T-helper 2 cell treated with Interferon-gamma antibody and Interleukin-4, amounts not matched to agents 5 μg/mL and 100 μg/mL, for 36 hours (primary cell): ENCODE measurements at places on chromosomes 5 and 9.

- DNase-seq: peak; percentile 59
These were observed 6.7 kb downstream of the NRARP start for GRCh38 chr9:137295238-137295811.

DNA sequence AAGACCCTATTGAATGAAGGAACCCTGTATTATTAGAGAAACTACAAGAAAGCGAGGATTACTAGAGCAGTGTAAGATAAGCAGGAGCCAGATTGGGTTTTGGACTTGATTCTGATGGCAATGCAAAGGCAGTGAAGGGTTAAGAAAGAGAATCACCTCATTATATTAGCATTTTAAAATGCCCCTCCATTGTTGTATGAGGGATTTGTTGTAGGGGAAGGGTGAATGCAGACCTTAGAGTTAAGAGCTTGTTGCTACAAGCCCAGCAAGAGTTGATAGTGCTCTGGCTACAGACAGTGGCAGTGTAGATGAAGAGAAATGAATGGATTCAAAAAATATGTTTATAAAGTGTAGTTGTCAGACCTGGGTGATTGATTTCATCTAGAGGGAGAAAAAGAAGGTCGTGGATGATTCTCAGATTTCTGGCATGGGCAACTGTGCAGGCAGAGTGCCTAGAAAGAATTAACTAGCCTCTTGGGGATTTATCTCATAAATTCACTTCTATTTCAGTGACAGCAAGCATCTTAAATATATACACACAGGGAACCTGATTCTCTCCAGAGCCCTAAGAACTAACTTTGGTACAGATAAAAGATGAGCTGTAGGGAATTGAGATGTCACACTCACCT, 344.8 kb downstream of the ARRDC3 start:
- DNase-seq: no peak

DNA sequence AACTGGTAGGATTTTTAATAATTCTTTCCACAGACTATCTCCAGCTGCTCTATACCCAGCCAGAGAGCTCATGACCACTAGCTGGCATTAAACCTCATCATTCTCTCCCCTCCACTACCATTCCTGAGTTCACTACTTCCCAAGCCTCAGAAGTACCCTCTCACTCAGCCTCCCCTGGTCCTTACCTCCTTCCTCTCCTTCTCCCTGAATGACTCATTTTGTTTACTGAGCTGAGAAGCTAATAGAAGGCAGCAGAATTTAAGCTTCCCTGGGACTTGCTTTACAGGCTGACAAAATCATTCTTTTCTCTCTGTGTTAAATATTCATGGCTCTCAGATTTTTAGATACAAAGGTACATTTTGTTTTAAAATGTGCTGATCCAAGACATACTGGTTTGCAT, 305.4 kb downstream of the TLR4 start:
- DNase-seq: no peak

- DNase-seq: no peak
These were observed 40.6 kb upstream of the OLFM1 start for GRCh38 chr9:135046739-135047350.

- DNase-seq: no peak
These were observed 317.1 kb downstream of the MAT2B start for GRCh38 chr5:163822548-163822947.

DNA sequence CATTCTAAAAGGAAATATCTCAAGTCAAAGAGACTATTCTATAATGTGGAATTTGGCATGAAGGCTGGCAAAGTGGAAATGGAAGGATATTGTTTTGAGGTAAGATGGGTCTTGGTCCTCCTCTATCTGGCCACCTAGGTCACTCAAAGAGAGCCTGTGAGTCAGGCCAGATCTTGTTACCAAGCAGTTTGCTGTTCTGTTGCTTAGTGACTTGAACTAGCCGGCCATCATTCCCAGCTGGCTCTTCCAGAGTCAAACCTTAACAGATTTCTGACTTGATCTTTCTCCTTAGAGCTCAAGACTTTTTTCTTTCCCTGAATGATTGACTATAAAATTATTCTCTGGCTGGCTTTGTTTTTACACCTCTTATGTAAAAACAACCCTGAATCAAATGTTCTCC, 136.1 kb downstream of the PDE4D start:
- no peak for DNase-seq

DNA sequence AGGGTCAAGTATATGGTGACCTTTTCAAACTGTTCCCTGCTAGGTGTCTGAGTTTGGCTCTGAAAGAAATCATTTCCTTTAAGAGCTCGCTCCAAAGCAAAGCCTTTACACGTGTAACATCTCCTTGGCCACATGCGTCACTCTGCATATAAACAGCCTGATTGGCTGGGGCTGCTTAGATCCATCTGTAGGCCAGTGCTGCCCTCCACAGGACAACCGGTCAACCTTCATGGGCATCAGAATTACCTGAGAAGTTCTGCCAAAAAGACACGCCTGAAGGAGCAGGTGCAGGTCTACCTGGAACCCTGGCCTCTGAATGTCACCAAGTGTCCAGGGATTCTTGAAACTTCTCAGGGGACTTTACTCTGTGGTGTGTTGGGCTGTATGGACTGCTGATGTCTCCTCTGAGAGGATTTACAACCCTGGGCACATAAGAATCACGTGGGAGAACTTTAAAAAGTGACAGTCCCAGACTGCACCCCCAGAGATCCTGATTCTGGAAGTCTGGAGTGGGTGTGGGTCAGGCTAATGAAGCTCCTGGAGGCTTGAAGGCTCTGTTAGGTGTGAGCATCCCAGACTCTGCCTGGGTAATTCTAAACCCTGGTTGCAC, 497.6 kb downstream of the GADD45G start:
- peak; percentile 77 for DNase-seq

DNA sequence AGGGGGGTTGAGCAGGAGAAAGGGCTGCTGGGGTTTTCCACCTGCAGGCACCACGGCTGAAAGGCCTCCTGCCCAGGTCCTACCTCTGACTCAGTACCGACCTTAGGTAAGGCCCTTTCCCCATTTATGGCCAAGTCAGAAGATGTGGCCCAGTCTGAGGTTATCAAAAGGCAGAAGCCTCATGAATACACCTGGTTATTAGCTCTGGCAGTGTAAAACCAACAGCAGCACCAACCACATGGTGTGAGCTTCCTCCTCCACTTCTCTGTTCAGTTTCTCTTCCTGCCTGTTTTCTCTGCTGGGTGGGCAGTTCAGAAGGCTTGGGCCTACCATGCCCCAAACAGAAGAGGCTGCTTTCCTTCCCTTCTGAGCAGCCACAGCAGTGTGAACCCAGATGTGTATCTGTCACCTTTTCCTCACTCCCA, 86.9 kb downstream of the UGCG start:
- DNase-seq: no peak

- DNase-seq: no peak
These were observed 45.3 kb downstream of the INSYN2B start for GRCh38 chr5:169934990-169935389.

- no peak for DNase-seq
These were observed 1556.5 kb upstream of the C9orf72 start for GRCh38 chr9:29129763-29130162.

DNA sequence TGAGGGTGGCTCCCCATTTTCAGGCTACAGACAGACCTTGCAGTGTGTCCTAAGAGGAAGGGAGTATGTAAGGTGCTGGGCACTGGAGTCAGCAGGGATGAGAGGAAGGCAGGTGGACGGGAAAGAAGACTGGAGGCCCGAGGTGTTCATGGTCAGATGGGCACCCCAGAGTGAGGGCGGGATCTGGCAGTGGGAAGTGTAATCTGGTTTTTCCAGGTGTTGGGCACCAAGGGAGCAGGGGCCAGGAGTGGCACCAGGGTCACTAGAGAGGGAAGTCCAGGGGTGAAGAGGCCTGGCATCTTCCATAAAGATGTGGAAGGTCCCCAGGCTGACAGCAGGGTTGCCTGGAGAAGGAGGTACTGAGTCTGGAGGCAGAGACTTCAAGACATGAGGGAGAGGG, 29.7 kb downstream of the PITX1 start:
- no peak for DNase-seq

DNA sequence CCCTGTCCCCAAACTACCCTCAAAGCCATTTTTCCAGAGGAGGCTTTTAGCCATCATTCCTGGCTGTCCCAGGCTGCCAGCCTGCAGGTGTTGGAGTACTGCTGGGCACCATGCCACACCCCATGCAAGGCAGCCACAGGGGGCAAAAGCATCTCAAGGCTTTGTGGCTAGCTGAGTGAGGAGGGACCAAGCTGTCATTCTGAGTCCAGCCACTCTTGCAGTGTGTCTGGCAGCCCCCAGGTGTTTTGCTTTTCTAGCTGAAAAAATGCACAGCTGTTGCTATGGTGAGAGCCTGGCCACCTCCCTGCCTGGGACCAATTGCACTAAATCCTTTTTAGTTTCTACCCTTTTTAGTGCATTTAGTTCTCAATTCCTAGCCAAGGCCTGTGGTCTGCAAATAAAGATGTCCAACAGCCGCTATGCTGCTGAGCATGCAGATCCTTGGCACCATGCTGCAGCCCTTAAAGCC, 50.4 kb upstream of the PTGS1 start:
- no peak for DNase-seq

- no peak for DNase-seq
These were observed 48.8 kb upstream of the PLCXD3 start for GRCh38 chr5:41559184-41559583.

GRCh38 chr9:37002036-37002412, 32.0 kb downstream of the PAX5 start:
- no peak for DNase-seq

GRCh38 chr5:56610093-56610698, 205.2 kb upstream of the MAP3K1 start:
- DNase-seq: peak; percentile 64

DNA sequence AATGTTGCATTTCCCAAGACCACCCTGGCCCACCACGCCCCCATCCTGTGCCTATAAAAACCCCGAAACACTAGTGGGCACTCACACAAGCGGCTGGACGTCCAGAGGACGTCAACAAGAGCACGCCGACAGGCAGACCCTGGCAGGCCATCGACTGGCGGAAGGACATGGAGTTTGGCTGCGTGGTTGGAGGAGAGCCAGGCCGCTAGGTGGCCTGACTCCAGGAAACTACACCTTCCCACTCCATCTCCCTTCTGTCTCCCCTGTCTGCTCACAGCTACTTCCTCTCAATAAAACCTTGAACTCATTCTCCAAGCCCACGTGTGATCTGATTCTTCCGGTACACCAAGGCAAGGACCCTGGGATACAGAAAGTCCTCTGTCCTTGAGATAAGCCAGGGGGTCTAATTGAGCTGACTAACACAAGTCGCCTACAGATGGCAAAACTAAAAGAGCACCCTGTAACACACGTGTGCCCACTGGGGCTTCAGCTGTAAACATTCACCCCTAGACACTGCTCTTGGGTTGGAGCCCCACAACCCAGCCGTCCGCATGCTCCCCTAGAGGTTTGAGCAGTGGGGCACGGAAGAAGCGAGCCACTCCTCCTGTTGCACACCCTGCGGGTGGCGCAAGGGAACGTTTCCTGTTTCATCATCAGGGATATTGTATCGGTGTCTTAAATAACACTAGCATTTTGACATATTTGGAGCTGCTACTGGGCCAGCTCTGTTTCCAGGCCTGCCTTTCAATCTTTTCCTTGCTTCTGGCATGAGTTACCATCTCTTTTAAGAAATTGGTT, 54.5 kb upstream of the TAF11L2 start:
- no peak for DNase-seq

DNA sequence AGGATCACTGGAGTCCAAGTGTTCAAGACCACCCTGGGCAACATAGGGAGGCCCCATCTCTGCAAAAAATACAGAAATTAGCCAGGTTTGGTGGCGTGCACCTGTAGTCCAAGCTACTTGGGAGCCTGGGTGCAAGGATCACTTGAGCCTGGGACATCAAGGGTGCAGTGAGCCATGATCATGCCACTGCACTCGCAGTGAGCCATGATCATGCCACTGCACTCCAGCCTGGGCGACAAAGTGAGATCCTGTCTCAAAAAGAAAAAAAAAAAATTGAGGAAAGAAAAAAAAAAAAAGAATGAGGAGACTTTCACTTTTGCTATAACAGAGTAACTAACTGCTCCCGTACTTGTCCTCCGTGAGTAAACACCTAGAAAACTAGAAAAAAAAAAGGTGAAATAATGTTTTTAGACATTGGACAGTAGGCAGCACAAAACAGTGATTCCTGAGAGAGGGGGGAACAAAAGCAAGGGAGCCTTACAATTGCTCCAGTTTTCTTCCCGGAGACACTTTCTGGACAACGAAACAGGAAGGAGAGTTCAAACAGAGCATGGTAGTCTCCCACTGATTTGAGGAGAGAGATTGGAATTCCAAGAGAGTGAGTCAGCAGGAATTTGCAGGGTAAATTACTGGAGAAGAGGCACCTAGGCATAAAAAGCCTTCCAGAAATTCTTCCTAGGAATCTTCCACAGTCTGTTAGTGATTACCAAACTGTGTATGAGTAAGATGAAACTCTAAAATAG, 6.9 kb upstream of the ZBTB5 start:
- DNase-seq: no peak

DNA sequence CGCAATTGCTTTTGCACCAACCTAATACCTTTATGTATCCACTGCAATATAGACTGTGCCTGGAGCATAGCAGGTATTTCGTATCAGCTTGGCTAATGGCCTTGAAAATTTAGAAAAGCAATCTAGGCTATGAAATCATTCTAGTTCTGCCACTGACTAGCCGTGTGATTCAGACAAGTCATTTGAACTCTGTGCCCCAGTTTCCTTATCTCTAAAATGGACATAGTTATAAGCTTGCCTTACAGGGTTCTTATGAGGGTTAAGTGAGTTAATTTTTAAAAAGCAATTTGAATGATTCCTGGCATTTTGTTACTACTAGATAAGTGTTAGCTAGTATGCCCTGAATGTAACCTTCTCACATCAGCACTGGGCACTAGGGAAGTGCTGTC, 80.5 kb upstream of the PUM3 start:
- DNase-seq: no peak

DNA sequence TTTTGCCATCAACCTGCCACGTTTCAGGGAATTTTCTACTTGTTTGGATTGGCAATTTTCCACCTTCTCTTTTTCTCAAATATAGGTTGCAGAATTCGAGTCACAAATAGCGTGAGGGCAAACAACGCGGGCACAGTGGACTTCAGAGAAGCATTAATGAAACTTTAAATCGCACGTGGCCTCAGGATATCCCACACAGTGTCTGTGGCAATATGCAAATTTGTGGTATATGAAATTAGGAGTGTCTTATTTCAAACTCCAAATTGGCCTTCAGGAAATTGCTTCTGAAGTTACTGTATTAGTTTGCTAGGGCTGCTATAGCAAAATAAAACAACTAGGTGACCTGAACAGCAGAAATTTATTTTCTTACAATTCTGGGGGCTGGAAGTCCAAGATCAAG, 91.2 kb downstream of the MTRR start:
- no peak for DNase-seq

DNA sequence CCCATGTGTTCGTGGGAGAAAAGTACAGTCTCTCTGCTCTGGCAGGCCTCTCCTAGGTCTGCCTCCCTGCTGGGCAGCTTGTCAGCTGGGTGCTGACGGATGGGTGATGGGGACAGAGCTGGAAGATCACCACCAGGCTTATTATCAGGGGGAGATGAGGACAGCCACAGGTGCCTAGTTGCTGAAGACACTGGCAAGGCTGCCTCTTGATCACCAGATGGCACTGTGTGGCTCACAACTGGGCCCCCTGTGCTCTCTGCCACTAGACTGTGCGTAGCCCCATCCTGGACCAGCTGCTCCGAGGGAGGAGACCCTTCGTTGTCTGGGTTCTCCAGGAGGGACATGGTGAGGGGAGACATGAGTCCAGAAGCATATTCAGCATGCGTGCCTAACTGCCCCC, 73.0 kb downstream of the KIF24 start:
- DNase-seq: no peak
